ENCODE measurements at places on chromosomes 12 and 14.

GRCh38 chr14:64080452-64080851, 213.7 kb downstream of the ESR2 start:
- DNase-seq: no peak

DNA sequence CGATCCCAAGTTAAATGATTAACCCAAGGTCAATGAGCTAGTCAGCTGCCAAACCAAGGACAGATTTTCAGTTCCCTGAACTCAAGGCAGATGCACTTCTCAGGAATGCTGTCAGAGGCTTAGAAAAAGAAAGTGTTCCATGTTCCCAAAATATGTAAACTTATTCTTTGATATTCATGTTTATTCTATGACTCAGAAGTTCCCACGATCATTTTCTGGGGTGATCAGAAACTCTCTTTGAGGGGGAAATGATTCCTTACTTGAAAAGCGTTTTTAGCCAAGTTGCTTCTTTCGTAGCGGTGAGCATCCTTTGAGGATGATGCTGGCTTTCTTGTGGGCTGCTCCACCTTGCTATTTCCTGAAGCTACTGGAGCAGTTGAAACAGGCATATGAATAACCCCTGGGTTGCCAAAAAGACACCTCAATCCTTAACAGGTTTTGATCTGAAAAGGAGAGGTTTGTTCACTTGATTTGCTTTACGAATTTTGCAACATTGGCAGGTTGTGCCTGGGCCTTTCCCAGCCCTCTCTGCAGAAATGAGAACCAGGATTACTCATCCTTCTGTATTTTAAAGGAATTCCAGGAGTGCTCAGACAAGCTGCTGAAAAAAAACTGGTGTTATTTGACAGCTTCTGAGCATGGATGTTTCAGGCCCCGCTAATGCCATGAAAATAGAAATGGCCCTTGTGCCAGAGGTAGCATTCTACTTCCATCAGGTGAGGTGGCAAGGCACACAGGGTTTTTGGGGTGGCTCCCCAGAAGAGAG, 121.4 kb upstream of the HIF1A start:
- DNase-seq: no peak

DNA sequence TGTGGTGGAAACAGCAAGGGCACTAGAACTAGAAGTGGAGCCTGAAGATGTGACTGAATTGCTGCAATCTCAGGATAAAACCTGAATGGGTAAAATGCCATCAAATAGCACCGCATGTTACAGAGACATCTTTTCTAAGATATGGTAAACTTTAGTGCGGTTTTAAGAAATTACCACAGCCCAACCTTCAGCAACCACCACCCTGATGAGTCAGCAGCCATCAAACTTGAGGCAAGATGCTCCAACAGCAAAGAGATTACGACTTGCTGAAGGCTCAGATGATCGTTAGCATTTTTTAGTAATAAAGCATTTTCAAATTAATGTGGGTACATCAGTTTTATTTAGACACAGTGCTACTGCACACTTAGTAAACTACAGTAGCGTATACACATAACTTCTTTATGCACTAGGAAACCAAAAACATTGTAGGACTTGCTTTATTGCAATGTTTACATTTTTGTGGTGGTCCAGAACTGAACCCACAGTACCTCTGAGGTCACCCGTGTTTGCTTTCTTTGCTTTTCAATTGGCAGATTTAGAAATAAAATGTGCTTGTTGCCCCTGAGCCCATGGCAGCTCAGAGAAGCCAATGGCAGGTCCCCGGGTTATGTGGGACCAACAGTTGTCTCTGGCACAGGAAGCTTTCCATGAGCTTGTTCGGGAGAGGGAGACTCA, 15.9 kb downstream of the GOLGA3 start:
- DNase-seq: no peak

DNA sequence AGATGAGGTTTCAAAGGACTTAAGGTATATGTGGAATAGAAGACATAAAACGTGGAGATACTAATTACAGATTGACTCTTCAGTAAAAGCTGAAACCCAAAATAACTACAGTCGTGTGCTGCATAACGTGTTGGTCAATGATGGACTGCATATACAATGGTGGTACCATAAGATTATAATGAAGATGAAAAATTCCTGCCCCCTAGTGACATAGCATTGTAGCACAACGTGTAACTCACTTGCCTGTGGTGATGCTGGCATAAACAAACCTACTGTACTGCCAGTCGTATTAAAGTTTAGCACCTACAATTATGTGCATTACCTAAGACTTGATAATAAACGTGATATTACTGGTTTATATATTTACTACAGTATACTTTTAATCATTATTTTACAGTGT, 150.3 kb downstream of the LRRK2 start:
- no peak for DNase-seq

DNA sequence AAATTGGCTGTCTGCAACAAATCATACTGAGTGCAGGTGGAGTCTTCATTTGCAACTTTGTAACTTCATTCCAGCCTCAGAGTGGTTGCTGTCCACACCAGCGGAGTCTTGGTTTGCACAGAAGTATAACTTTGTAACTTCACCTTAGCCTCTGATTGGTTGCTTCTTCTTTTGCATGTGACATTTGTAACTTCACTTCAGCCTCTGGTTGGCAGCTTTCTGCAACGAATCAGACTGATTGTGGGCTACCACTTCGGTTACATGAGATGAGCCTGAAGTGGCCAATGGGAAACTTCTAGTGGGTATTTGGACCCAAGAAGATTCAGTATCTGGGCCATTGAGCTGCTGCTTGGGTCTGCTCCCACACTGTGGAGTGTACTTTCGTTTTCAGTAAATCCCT, 17.8 kb downstream of the RASSF8 start:
- no peak for DNase-seq

- no peak for DNase-seq
Measured at GRCh38 chr12:28232211-28232928, 42.1 kb downstream of the CCDC91 start.

DNA sequence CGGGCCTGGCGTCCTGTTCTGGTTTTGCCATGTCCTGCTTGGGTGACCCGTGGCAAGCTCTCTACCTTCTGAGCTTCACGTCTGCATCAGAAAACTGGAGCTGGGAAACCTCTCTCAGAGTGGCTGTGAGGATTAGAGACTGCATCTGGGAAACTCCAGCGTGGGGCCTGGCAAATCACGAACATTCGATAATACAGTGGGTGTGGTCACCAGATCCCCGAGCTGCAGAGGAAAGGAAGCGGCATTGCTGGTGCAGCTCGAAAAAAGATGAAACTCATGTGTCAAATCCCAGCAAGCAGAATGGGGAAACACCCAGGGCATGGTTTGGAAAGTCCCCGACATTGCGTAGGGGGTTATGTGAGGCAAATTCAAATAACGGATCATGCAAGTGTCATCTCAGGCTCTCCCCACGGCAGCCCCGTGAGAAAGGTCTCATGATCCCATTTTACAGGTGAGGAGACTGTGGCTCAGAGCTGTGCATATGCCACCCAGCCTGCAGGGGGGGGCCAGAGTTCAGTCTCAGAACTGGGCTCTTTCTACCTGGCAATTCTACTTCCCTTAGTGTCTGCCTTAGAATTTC, 98.1 kb upstream of the VRK1 start:
- DNase-seq: no peak

- DNase-seq: no peak
Measured at GRCh38 chr12:25155022-25155576, 39.9 kb downstream of the DNAI7 start.

All from activated T-helper 9 cell treated with anti-CD3 and anti-CD28 coated beads, Interleukin-2, amount 50 U/mL, for 16 hours (primary cell).